Activated CD8-positive, alpha-beta T cell treated with anti-CD3 and anti-CD28 coated beads for 36 hours (primary cell): ENCODE measurements at places on chromosomes 2 and 18. TPM values are rescaled to one million over a fixed set of nuclear protein-coding genes. Genes with fewer than 3 reads are reported as not detected.

DNA sequence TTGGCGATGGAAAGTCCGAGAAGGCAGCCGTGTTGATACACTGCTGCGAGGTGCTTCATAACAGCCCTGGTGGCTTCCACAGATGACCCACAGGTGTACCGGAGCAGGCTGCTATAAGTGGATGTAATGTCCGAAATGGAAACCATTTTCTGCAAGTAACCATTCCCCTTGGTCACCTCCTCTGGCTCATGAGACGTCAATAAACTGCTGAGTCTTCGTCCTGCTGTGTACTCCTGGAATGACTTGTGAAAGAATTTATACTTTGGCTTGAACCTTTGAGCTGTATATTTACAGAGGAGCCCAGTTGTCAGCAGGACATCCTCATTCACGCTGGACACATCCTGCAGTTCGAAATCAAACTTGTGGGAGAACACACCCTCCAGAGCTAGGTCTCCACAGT lies 14.4 kb downstream of the NLRC4 start:
- no peak for DNase-seq

DNA sequence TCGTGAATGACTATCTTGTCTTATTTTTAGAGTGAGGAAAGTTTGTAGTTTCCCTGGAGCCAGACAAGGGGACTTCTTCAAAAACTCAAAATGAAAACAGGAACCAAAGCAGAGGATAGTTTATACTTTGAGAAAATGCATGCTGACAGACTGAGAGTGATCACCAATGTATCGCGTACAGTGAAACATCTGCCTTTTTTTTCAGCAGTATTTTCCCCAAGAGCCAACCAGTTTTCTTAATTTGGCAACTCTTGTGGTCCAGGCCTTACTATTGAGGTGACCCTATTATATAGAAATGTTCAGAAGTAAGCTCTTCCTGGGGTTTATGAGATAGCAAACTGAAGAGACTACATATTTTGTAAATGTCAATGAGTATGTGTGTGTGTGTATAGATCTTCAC lies 153.7 kb upstream of the VRK2 start:
- DNase-seq, result no peak

PEX13 gene
- total RNA-seq, result 15.5 TPM

CHRNG gene
- total RNA-seq, result not detected
